Stomach (tissue), 19 donors: ENCODE measurements at places on chromosomes 6 and 20. TPM values are rescaled to one million over a fixed set of nuclear protein-coding genes. Genes with fewer than 3 reads are reported as not detected.
A peak's percentile ranks its signal among the peaks of the same experiment; 100 is the strongest.

DNA sequence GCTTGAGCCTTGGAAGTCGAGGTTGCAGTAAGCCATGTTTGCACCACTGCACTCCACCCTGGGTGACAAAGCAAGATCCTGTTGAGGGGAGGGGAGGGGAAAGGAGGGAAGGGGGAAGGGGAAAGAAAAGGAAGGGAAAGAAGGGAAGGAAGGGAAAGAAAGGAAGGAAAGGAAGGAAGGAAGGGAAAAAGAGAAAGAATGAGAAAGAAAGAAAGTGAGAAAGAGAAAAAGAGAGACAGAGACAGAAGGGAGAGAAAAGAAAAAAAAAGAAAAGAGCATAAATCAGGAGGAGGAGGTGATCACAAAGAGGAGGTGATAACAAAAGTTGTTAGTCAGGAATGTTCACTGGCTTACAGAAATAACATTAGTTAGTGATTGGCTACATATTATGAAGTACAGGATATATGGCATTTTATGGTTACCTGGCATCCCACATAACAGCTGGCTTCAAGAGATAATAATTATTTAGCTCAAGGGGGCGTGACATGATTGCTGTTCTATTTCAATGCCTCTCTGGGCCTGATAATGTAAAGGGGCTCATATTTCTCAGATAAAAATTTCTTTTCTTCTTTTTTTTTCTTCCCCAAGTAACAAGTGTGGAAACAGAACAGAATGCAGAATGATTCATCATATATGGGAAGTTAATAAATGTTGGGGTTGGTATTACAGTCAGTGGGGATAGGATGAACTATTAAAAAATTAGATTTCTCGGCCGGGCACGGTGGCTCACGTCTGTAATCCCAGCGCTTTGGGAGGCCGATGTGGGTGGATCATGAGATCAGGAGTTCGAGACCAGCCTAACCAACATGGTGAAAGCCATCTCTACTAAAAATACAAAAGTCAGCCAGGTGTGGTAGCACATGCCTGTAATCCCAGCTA, 27.1 kb downstream of the SAMHD1 start:
- peak; percentile 54 for DNase-seq

DNA sequence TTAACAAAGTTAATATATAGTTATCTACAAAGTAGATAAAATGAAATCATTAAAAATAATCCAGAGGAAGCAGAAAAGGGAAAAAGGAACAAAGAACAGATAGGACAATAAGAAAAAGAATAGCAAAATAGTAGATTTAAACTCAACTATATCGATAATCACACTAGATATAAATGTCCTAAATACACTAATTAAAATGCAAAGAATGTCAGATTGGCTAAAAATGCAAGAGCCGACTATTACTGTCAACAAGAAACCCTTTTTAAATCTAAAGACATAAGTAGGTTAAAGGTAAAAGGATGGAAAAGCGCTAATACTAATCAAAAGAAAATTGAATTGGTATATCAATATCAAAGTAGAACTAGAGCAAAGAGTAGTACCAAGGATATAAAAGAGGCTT, 164.8 kb upstream of the AKAP12 start:
- no peak for DNase-seq

- no peak for DNase-seq
Observed at GRCh38 chr6:92848901-92849300, 570.5 kb downstream of the EPHA7 start.

- no peak for DNase-seq
Observed at GRCh38 chr6:74826263-74826662, 379.6 kb downstream of the COL12A1 start.

Gene CASS4
- 4.6 TPM for total RNA-seq

- DNase-seq: no peak
Observed at GRCh38 chr20:46160661-46161060, 42.5 kb downstream of the CD40 start.

GRCh38 chr20:56646599-56646998, 17.5 kb downstream of the TFAP2C start:
- DNase-seq: no peak

GRCh38 chr6:44229376-44230033, 6.1 kb downstream of the SLC29A1 start:
- DNase-seq: no peak

DNA sequence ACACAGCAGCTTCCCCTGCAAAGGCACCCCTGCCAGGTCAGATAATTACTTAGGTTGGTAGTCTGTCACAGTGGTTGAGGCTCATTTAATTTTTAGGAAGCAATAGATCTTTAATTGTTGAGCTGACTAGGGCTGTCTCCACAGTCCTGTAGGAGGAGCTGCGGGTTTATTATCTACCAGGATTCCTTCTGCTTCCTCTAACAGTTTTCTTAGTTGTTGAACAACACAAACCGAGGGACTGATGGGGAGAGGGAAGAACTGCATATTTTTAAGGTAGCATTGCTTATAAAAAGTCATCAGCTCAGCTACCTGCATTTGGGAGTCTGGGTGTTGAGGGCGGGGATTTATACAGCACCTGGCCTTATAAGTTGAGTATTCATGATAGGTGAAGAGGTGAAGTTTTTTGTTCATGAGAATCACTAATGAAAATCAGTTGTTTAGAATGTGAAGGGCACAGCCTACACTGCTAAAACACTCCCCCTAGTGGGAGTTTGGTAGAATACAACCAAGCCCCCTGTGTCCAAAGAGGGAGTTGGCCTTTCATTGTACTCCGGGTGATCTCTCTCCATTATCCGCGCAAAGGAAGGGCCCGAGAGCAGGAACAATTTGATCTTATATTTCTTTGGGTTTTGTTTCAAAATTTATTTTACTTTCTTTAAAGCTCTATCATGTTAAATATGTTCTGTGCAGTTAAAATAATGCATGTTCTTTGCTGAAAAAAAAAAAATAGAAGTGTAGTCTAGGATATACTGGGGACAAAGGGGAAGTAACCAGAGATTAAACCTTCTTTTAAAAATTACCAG, 69.6 kb downstream of the SSR1 start:
- peak; percentile 85 for DNase-seq

GRCh38 chr6:160226118-160226591, 32.5 kb downstream of the SLC22A2 start:
- no peak for DNase-seq

Gene TMEM244
- total RNA-seq: not detected

Gene TGM3
- not detected for total RNA-seq

- DNase-seq: no peak
Observed at GRCh38 chr6:16103722-16104121, 25.2 kb upstream of the MYLIP start.
